Psoas muscle (tissue), 8 donors: ENCODE measurements at places on chromosomes 13 and 19. TPM values are rescaled to one million over a fixed set of nuclear protein-coding genes. Genes with fewer than 3 reads are reported as not detected.

The ODAD3 gene
- total RNA-seq = not detected

The ADGRL1 gene
- 1.7 TPM for total RNA-seq

GRCh38 chr19:48714759-48715675 is 4.5 kb downstream of the MAMSTR start:
- H3K27me3 ChIP-seq = no peaks in the 10 kb centered on the region
- no peaks in the 10 kb centered on the region for H3K36me3 ChIP-seq
- H3K27ac ChIP-seq = peak overlapping the region; percentile 91
- H3K4me1 ChIP-seq = peaks cover 35% of the 10 kb centered on the region
- H3K4me3 ChIP-seq = peak overlapping the region; percentile 78
- peak; percentile 59 for DNase-seq

- H3K27ac ChIP-seq = peak overlapping the region; percentile 36
- DNase-seq = no peak
- H3K4me1 ChIP-seq = peaks cover 31% of the 10 kb centered on the region
Measured at GRCh38 chr19:49681830-49682229, 4.8 kb downstream of the PRMT1 start.

The TEAD2 gene
- 14.2 TPM for total RNA-seq

The RASL11A gene
- total RNA-seq = 3.3 TPM

DNA sequence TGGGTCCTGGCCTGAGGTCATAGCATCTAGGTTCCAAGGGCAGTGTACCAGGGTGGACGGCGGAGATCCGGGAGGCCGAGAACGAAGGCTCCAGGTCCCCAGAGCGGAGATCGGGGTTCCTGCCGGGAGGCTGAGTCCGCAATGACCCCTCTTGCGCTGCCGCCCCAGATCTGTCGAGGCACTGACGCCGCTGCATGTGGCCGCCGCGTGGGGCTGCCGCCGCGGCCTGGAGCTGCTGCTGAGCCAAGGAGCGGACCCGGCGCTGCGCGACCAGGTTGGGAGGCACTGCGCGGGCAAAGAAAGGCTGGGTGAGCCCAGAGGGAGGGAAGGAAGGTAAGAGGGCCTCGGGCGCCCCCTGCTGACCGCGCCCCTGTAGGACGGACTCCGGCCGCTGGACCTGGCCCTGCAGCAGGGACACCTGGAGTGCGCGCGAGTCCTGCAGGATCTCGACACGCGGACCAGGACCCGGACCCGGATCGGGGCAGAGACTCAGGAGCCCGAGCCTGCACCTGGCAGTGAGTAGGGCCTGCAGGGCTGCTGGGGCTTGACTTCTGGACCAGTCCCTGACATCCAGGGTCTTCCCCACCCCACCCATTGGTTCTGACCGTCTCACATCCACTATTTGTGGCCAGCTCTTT is 906 bp downstream of the ANKLE1 start:
- no peak overlapping the region for H3K27ac ChIP-seq
- peaks cover 16% of the 10 kb centered on the region for H3K27me3 ChIP-seq
- peaks cover 4% of the 10 kb centered on the region for H3K4me1 ChIP-seq
- H3K4me3 ChIP-seq = peak overlapping the region; percentile 51

- H3K27ac ChIP-seq = no peak overlapping the region
- H3K4me3 ChIP-seq = no peak overlapping the region
- no peaks in the 10 kb centered on the region for H3K4me1 ChIP-seq
Measured at GRCh38 chr13:104086759-104087158, 1020.5 kb upstream of the SLC10A2 start.

- H3K27ac ChIP-seq = no peak overlapping the region
- H3K27me3 ChIP-seq = no peaks in the 10 kb centered on the region
- DNase-seq = no peak
- H3K4me1 ChIP-seq = peaks cover 10% of the 10 kb centered on the region
- no peak overlapping the region for H3K4me3 ChIP-seq
- H3K36me3 ChIP-seq = no peaks in the 10 kb centered on the region
Measured at GRCh38 chr13:100102042-100102441, 13.1 kb downstream of the PCCA start.

- no peaks in the 10 kb centered on the region for H3K27me3 ChIP-seq
- peak overlapping the region; percentile 77 for H3K27ac ChIP-seq
- H3K36me3 ChIP-seq = no peaks in the 10 kb centered on the region
- no peak for DNase-seq
- H3K4me1 ChIP-seq = peaks cover 35% of the 10 kb centered on the region
Measured at GRCh38 chr19:10611907-10612306, 13.4 kb upstream of the SLC44A2 start.

DNA sequence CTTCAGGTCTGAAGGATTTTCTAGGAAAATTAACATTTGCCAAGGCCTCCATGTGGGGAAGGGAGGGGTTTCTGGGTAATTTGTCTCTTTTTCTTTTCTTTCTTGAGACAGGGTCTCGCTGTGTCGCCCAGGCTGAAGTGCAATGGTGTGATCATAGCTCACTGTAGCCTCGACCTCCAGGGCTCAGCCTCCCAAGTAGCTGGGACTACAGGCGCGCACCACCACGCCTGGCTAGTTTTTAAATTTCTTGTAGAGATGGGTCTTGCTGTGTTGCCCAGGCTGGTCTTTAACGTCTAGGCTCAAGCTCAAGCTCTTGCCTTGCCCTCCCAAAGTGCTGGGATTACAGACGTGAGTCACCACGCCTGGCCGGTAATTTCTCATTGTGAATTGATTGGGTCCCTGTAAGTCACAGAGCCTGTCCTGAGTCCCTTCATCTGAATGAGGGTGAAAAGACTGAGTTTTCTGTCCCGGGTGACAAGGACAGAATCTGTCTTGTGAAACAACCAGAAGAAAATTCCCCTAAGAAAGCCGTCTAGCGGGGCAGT is 10.0 kb upstream of the SPC24 start:
- peak overlapping the region; percentile 71 for H3K27ac ChIP-seq
- H3K4me1 ChIP-seq = peaks cover 12% of the 10 kb centered on the region
- peaks cover 60% of the 10 kb centered on the region for H3K36me3 ChIP-seq
- no peak for DNase-seq
- no peaks in the 10 kb centered on the region for H3K27me3 ChIP-seq

DNA sequence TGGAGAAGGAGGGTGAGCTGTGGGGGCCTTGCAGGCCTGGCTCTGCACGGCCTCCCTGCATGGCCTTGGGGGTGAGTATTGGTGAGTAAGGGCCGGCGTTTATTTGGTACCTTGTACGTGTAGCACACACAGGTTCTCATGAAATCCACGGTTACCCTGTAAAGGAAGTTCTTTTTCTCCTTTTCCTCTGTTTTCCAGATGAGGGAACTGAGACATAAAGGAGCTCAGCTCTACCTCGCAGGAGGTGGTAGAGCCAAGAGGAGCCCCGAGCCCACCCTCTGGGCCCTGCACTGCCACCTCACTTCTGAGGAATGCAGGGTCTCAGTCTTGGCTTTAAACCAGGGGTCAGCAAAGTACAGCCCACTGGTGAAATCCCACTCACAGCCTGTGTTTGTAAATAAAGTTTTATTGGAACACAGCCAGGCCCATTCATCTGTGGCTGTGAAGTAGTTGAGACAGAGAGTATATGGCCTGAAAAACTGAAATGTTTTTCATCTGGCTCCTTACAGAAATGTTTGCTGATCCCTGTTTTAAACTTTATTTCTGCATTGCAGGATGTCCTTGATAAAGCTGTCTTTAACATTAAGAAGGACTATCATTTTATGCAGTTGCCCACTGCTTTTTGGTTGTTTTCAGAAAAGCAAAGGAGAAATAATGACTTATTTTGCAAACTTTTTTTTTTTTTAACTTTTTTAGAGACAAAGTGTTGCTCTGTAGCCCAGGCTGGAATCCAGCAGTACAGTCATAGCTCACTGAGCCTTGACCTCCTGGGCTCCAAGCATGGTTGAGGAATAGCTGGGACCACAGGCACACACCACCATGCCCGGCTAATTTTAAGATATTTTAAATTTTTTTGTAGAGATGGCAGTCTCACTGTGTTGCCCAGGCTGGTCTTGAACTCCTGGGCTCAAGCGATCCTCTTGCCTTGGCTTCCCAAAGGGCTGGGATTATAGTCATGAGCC is 6.4 kb downstream of the EPN1 start:
- H3K27me3 ChIP-seq = no peaks in the 10 kb centered on the region
- no peak overlapping the region for H3K4me3 ChIP-seq
- no peak overlapping the region for H3K27ac ChIP-seq
- peaks cover 6% of the 10 kb centered on the region for H3K36me3 ChIP-seq
- no peak for DNase-seq

DNA sequence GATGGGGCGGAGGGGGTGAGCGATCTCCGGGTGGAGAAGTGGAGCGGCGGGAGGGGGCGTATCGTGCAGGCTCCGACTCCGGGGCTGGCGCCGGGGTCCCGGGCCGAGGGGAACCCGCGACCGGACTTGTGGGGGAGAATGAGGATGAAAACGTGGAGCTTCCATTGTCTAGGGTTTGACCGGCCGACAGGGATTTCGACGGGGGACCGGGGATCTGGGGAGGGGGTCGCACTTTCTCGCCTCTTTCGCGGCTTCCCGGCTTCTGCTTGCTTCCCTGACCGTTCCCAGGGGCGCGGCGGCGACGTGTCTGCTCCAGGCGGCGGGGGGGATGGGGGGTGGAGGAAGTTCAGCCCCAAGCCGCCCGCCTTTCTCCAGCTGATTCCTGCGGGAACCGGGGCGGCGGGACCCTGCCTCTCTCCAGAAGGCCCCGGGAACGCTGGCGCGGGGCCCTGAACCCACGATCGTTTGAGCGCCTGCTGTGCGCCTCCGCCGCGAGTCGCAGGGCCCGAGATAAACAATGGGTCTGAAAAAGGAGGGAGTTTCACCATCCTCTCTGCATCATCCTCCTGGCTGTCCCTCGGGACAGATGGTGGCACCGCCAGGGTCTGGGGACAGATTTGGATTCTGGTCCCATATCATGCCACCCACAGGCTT is 790 bp downstream of the TPM4 start:
- no peaks in the 10 kb centered on the region for H3K36me3 ChIP-seq
- H3K27me3 ChIP-seq = peaks cover 49% of the 10 kb centered on the region
- peak overlapping the region; percentile 67 for H3K4me3 ChIP-seq
- DNase-seq = peak; percentile 67
- H3K4me1 ChIP-seq = no peaks in the 10 kb centered on the region

DNA sequence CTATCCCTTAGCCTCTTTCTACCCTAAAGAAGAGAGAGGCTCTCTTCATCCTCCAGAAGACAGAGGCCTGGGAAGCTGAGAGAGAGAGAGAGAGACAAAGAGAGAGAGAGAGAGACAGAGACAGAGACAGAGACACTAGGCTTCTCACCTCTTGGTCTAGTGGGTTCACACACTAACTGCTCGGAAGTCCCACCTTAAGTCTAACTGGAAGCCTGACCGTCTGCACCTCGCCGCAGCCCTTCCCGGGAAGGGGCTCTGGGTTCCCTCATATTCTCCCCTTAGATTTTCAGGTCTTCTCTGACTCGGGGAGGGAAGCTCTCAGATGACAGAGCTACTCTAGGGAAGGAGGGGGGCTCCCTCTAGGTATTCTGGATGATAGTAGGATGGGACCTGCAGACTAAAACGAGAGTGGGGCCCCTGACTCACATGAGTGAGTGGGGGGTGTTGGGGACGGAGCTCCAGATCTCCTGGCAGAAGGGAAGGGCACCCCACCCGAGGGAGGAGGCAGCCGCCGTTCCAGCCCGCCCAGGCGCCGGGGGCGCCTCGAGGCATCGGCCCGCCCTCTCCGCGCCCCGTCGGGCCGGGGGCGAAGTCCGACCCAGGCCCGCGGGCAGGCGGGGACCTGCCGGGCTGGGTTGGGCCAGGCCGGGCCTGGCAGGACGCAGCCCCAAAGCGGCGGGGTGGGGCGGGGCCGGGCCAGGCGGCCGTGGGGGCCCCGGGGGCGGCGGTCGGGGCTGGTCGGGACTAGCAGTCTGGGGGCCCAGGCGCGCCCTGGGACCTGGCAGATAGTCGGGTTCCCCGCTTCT is 2.0 kb upstream of the JUNB start:
- H3K4me1 ChIP-seq = peaks cover 24% of the 10 kb centered on the region
- H3K4me3 ChIP-seq = peak overlapping the region; percentile 99
- no peaks in the 10 kb centered on the region for H3K27me3 ChIP-seq

DNA sequence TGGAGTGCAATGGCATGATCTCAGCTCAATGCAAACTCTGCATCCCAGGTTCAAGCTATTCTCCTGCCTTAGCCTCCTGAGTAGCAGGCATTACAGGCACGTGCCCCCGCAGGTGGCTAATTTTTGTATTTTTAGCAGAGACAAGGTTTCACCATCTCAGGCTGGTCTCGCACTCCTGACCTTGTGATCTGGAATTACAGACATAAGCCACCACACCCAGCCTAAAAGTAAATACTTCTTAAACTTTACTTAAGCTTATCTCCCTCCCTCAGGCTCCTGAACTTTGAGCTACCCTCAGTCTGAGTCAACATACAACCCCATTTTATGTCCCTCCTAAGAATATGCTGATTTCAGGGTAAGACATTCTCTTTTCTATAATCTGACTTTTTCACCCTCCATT is 66.1 kb downstream of the ZNF486 start:
- no peak overlapping the region for H3K27ac ChIP-seq
- DNase-seq = no peak
- H3K36me3 ChIP-seq = no peaks in the 10 kb centered on the region
- no peak overlapping the region for H3K4me3 ChIP-seq
- H3K4me1 ChIP-seq = no peaks in the 10 kb centered on the region

GRCh38 chr13:69616396-69616795 is 491.2 kb upstream of the ATXN8OS start:
- no peaks in the 10 kb centered on the region for H3K27me3 ChIP-seq
- DNase-seq = no peak
- no peaks in the 10 kb centered on the region for H3K4me1 ChIP-seq
- H3K36me3 ChIP-seq = no peaks in the 10 kb centered on the region
- no peak overlapping the region for H3K4me3 ChIP-seq

The ATP4A gene
- not detected for total RNA-seq

GRCh38 chr13:41426047-41426446 is 31.3 kb upstream of the RGCC start:
- no peak overlapping the region for H3K4me3 ChIP-seq
- H3K4me1 ChIP-seq = no peaks in the 10 kb centered on the region
- DNase-seq = no peak
- no peaks in the 10 kb centered on the region for H3K36me3 ChIP-seq

GRCh38 chr13:67630640-67631039 is 400.5 kb upstream of the PCDH9 start:
- DNase-seq = no peak
- no peaks in the 10 kb centered on the region for H3K36me3 ChIP-seq
- no peak overlapping the region for H3K4me3 ChIP-seq
- no peak overlapping the region for H3K27ac ChIP-seq

- no peaks in the 10 kb centered on the region for H3K4me1 ChIP-seq
- no peaks in the 10 kb centered on the region for H3K36me3 ChIP-seq
- DNase-seq = no peak
- H3K4me3 ChIP-seq = no peak overlapping the region
Measured at GRCh38 chr19:28563964-28564921, 648.7 kb downstream of the UQCRFS1 start.

DNA sequence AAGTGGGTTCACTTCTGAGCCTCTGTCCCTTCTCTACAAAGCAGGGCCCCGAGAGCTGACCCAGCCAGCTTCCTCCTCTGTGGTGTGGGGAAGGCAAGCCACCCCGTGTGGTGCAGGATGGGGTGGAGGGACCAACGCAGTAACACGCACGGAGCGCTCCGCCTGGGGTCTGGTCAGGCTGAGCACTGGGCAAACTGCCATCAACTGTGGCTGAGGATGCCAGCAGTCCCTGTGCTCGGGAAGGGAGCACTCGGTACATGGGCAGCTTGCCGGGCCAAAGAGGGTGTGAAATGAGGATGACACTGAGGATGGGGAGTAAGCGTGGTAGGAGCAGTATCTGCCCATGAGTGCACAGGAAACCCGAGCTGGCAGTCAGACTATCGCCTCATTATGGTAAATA is 7.6 kb upstream of the GMIP start:
- no peak overlapping the region for H3K4me3 ChIP-seq
- peaks cover 100% of the 10 kb centered on the region for H3K36me3 ChIP-seq

The PLA2G4C gene
- total RNA-seq = 41.8 TPM

GRCh38 chr13:106143930-106144709 is 391.3 kb downstream of the EFNB2 start:
- DNase-seq = no peak
- H3K36me3 ChIP-seq = no peaks in the 10 kb centered on the region
- H3K4me1 ChIP-seq = no peaks in the 10 kb centered on the region
- H3K27me3 ChIP-seq = no peaks in the 10 kb centered on the region
